Stimulated activated CD4-positive, alpha-beta T cell treated with anti-CD3 and anti-CD28 coated beads, Interleukin-1b, Interleukin-23, amount 100 ng/mL, for 1 hour (primary cell): ENCODE measurements at places on chromosomes 6 and 20.

- DNase-seq, result no peak
These were observed 69.8 kb upstream of the TINAG start for GRCh38 chr6:54238396-54238795.

- no peak for DNase-seq
These were observed 8.2 kb downstream of the SLC17A2 start for GRCh38 chr6:25922301-25922700.

- DNase-seq, result no peak
These were observed 46.4 kb downstream of the ORC3 start for GRCh38 chr6:87636315-87636714.

DNA sequence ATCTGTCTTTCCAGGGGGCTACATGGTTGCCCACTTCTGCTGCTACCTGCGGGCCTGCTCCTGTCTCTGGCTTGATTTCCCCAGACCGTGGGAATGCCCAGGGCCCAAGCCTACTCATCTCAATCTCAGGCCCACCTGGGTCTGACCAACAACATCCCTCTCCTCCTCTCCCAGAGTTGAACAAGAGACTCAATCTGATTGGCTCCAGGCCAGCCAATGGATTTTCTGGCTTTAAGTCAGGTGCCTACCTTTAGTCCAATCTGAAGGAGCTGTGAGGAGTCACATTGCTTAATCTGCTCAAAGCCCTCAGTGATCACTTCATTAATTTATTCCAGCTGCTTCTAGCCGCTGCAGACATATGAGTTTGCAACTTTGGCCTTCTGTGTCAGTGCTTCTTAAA, 162.4 kb upstream of the KCNG1 start:
- DNase-seq, result no peak

GRCh38 chr20:11137688-11138087, 463.9 kb upstream of the JAG1 start:
- DNase-seq, result no peak

GRCh38 chr20:43138061-43138770, 51.5 kb downstream of the PTPRT start:
- no peak for DNase-seq

DNA sequence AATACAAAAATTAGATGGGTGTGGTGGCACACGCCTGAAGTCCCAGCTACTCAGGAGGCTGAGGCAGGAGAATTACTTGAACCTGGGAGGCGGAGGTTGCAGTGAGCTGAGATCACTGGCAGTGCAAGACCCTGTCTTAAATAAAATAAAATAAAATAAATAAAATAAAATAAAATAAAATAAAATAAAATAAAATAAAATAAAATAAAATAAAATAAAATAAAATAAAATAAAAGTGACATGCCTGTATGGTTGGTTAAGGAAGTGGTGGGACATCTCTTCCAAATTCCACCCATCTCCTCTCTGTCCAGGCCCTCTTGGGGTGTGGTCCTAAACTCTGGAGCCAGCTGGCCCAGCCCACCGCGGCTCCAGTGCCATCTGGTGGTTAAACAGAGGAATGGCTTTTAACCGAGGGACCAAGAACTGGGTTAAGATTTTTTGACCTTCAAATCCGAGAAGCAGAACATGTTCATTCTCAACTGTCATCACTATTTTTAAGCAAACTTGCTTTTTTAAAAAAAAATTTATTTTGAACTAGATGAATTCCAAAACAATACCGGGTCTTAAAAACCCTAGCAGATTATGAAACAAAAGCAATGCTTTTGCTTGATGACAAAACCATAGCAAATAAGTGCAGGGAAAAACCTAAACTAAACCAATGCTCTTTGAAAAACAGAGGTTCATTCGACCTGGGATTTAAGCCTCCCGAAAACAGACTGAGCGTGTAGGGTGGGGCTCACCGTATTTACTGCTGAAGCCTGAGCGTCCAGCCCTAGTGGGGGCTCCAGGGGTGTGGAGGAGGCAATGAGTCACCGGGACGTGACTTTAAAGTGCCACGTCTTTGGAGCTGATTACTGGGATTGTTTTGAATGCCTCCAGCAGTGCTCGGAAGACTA, 68.8 kb downstream of the CDC5L start:
- peak; percentile 14 for DNase-seq

DNA sequence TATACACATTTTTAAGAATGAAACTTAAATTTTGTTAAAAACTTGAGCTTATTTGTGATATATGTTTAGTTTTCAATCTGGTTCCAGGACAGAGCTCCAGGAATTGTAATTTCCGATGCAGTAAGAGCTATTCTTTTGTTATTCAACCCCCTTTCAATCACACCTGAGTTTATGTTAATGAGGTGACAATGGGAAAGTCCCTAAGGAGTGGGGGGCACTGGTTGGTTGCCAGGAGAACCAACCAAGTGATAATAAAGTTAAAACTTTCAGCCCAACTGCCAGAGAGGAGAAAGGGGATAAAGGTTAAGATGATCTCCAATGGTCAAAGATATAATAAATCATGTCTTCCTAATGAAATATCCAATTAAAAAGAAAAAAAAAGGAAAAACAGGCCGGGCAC, 19.8 kb downstream of the MDN1 start:
- DNase-seq, result no peak

DNA sequence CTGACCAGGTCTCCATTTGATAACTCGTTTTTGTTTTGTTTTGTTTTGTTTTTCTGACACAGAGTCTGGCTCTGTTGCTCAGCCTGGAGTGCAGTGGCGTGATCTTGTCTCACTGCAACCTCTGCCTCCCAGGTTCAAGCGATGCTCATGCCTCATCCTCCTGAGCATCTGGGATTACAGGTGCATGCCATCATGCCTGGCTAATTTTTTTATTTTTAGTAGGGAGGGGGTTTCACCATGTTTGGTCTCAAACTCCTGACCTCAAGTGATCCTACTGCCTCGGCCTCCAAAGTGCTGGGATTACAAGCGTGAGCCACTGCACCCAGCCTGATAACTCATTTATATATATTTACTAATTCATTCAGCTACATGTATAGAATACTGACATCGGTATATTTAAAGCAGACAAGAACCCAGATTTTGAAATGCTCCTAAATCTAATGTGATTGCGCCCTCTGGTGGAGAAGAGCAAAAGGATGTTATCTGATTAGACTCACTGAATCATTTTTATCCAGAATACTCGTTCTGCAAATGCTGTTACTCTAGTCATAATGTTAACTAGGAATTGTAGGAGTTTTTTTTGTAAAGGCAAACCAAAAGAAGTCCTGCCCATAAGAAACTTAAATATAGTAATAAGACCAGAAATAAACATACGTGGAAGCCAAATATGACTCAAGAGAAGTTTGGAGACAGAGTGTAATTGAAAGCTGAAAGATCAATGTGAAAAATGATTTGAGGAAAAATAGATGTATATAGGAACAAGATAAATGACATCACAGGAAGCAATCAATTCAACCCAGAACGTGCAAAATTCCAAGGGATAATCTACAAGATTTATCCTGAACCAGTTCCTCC, 5.3 kb upstream of the COL12A1 start:
- peak; percentile 15 for DNase-seq

DNA sequence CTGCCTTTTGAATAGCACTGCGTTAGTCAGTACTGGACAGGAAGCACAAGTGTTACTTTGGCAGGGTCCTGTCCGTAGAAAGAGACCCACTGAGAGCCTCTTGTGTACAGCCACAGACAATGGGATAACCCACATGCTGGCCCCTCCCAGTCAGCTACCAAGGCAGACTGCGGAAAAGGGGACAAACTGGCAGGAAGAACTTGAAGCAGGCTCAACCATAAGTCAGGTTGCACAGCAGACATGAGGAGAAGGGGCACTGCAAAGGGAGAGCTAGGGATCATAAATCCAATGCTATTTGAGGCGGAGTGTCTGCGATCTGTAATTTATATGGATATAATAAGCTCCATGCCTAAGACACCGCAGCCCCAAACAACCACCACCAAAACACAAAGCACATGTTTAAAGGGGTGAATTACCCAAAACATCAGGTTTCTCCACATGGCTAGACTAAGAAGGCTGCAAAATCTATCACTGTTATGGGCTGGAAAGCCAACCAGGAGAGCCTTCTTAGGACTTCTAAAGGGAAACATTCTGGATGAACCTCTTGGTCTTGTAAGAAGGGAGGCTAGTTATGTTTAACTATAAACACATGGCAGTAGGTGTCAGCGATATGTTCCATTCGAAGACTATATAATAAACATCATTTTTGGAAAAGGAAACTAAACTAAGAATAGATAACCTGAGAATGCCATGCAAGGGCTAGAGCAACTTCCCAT, 141.7 kb downstream of the BACH2 start:
- no peak for DNase-seq

DNA sequence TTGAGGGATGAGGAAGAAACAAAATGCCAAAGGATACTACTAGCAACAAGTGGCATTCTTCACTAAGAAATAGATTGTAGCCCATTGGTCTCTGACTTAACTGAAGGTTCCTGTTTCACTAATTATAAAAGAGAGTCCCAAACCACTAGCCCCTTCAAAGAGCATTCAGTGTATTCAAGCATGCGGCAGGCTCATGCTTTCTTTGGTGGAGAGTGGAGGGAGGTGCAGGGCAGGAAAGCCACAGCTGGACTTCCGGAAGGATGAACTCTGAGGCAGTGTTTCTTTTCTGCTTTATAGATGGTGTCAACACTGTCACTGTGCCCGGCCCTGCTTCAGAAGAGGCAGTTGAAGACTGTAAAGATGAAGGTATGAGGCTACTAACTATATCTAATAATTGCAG, 636.1 kb downstream of the KIF16B start:
- DNase-seq, result no peak

DNA sequence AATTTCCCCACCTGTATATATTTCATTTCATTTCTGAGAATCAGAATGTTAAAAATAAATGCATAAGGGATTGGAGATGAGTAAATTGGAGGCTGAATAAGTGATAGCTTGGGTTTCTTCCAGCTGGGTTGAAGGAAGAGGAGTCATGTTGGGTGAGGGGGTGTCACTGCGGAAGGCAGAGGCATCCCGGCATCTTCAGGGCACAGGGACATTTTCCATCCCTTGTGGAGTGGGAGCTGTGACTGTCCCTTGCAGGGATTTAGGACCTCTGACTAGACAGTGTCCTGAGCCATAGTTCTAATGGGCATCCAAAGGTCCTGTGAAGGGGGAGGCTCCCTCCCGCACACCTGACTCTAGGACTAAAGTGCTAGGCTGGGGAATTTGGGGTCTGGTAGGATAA, 2.1 kb downstream of the MCHR2 start:
- no peak for DNase-seq

GRCh38 chr6:55913228-55914195, 38.1 kb upstream of the BMP5 start:
- no peak for DNase-seq

DNA sequence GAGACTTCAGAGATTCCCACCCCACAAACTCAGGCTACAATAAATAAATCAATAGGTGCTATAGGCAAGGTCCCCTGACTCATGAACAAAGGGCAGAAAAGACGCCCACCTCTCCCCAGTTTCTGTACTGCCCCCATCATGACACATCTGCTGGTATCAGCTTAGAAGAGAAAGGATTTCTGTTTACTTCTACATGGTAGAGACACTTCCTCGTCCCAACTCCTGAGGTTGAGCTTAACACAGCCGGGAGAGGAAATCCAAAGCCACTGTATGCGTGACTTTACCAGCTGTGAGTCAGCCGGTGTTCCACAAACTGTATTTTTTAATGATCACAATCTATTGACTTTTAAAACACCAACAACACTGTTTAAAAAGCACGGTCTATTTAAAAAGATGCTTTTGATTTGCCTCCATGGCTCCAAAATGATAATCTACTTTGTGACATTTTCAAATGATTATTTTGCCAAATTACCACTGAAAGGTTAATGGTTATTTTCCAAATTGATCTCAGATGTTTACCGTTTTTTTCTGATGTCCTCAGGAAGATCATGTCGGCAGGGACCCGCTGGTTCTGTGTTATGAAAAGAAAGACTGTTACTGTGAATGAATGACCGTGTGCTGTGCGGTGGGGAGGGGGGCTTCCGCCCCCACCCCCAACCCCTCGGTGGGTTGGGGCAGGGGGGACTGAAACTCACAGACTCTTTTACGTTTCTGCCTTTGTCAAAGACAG, 72.5 kb downstream of the ATP9A start:
- no peak for DNase-seq

GRCh38 chr20:51482836-51483473, 59.6 kb downstream of the NFATC2 start:
- DNase-seq, result no peak

DNA sequence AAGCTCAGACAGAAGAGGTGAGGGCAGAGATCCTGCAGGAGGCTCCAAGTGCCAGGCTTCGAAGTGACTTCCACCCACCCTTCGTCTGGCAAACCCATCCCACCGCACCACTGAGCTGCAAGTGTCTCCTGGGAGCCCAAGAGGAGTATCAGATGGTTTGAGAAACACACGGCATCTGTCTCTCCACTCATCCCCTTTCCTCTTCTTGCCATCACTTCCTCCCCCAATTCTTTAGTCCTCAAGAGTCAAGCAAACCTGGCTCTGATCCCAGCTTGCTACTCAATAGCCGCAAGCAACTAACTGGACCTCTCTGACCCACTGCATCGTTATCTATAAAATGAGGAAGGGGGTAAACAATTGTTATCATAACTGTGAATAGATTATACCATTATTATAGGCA, 142.1 kb downstream of the BMP7 start:
- no peak for DNase-seq

DNA sequence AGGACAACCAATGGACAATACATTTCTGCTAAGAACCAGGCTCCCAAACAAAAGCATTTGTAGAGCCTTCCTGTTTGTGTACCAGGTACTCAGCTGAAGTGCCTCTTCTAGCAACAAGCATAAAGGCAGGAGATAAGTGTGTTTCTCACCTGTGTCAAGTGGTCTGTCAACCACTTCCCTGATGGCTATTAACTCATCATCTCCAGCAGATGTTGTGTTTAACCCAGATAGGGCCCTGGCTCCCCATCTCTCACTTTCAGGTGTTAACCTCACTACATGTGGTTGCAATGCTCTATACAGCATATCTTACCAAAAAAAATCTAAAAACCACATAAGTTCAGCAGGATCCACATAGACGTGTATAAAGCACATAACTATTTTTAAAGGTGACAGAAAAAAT, 9.6 kb upstream of the IL17A start:
- no peak for DNase-seq

DNA sequence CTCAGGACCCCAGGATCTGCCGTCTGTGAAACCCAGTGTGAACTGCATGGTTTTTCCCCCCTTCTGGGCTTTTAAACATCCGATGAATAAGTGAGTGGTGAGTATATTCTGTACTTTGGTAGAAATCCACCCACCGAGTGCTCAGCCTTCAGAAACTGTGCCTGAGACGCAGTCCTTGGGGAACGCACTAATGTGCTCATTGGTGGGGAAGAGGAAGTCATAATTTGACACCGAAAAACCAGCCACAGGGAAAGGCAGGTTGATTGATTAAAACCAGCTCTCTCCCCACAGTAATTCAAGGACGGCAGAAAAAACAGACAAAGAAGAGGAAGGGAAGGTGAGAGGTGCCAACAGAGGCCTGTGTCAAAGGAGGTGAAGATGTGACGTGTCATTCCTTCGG, 21.7 kb downstream of the EDN3 start:
- no peak for DNase-seq

DNA sequence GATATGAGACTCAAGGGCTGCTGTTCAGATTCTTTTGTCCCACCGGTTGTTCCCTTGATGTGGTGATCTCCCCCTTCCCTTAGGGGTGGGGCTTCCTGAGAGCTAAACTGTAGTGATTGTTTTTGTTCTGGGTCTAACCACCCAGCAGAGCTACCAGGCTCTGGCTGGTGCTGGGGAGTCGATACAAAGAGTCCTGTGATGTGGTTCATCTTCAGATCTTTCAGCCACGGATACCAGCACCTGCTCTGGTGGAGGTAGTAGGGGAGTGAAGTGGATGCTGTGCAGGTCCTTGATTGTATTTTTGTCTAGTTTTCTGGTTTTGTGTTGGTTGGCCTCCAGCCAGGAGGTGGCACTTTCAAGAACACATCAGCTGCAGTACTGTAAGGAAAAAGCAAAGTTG, 801.6 kb downstream of the EPHA7 start:
- DNase-seq, result no peak
